ENCODE measurements at places on chromosomes 12 and 14.

- DNase-seq, result no peak
These were observed 140.4 kb downstream of the EFCAB11 start for GRCh38 chr14:89814126-89814525.

DNA sequence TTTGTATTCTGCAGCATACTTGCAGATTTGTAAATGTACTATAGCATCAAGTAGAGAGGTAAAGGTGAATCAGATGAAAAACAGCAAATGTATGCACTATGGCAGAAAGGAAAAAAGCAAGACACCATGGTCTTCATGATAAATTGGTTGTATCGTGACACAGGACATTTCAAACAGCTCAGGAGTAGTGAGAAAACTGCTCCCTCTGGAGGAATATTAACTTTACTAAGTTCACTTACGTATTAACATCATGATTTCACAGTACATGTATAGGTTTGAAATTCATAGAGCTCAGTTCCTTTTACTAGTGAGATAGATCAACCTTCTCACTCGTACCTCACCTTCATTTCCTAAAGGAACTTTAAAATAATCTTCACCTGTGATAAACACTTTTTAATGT lies 6.5 kb downstream of the MBIP start:
- no peak for DNase-seq

DNA sequence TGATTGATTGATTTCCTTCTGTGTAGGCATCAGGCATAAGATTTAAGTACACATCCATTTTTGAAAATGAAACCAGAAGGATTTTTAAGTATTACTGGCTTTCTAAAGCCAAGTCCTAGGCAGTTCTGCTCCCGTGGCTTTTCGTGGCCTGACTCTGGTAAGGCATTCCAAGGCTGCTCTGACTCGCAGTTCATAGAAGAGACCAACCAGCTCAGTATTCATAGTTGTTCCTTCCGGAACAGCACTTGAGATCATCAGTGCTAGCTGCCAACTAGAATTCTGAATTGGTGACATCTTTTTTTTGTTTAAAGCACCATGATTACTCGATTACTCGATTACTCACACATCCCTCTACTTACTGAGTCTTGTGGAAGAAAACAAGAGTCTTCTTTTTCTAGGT lies 25.9 kb downstream of the SUDS3 start:
- no peak for DNase-seq

DNA sequence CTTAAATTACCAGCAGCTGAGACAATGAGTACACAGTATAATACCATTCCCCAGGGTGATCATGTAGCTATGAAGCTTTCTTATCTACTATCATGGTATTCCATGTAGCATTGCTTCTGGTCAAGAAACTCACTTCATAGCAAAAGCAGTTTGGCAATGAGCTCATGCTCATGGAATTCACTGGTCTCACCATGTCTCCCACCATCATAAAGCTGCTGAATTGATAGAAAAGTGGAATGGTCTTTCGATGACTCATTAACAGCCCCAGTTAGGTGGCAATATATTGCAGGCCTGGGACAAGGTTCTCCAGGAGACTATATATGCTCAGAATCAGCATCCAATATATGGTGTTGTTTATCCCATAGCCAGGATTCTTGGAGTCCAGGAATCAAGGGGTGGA lies 553.7 kb downstream of the FOXG1 start:
- no peak for DNase-seq

DNA sequence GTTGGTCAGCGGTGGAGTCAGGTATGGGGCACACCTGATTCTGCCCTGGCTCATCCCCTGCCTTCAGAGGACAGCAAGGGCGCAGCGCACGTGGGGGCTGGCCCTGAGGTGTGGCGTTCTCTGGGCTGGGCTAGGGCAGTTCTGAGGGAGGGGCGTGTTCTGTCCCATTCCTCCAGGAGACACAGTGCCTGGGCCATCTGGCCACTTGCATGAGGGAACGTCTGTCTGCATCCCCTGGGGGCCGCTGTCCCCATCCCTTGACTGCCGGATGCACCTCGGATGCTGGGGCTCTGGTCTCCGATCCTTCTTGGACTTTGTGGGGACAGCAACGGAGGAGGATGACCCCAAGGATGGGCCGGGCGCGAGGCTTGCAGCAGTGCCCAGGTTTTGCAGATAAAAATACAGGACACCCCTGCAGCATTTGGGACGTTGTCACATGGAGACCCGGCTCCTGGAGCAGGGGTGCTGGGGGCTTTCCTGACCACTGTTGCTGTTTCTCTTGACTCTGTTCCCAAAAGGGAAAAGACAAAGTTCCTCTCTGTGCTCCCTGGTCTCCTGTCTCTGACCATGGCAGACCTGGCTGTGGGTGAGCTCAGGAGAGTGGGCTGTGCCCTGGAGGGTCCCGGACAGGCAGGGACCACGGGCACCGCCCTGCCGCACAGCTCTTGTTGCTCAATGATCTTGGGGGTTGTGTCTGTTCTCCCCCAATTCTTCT lies 6.9 kb downstream of the MTA1 start:
- DNase-seq, result no peak

- no peak for DNase-seq
These were observed 4.8 kb downstream of the CD163 start for GRCh38 chr12:7498809-7499208.

- DNase-seq, result no peak
These were observed 199.7 kb upstream of the HMGA2 start for GRCh38 chr12:65624554-65625086.

GRCh38 chr12:96824074-96824837 lies 82.8 kb upstream of the NEDD1 start:
- no peak for DNase-seq

GRCh38 chr12:74602881-74603672 lies 65.4 kb downstream of the ATXN7L3B start:
- no peak for DNase-seq

GRCh38 chr14:32727832-32728231 lies 210.8 kb upstream of the NPAS3 start:
- DNase-seq, result no peak

- DNase-seq, result no peak
These were observed 46.2 kb downstream of the DPF3 start for GRCh38 chr14:72847721-72848120.

- DNase-seq, result no peak
These were observed 165.9 kb downstream of the ETV6 start for GRCh38 chr12:11815397-11815796.

- peak; percentile 0 for DNase-seq
These were observed 17.0 kb downstream of the OR8S1 start for GRCh38 chr12:48542300-48542928.

DNA sequence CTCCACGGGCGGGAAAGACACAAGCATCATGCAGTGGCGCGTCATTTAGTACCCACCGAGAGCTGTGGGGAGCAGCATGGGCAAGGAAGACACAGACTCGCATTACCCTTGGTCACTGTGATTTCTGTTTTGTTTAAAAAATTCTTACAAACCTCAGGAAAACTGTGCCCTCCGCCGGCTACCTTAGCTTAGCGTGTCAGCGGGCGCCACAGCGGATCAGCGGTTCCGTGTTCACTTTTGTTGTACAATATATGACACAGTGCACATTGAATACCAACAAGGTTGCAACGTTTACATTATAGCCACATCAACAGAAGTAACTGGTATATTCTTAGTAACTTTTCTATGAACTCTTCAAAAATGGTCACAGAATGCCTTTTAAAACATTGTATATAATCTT lies 125.2 kb upstream of the EVL start:
- no peak for DNase-seq

- DNase-seq, result no peak
These were observed 40.5 kb upstream of the C14orf132 start for GRCh38 chr14:95998656-95999055.

GRCh38 chr14:73168274-73168673 lies 32.0 kb downstream of the PSEN1 start:
- peak; percentile 64 for DNase-seq

DNA sequence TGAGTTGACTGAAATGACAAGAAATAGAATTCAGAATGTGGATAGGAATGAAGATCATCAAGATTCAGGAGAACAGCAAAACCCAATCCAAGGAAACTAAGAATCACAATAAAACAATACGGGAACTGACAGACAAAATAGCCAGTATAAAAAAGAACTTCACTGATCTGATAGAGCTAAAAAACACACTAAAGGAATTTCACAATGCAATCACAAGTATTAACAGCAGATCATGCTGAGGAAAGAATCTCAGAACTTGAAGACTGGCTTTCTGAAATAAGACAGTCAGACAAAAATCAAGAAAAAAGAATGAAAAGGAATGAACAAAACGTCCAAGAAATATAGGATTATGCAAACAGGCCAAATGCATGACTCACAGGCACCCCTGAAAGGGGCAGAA lies 15.3 kb upstream of the OR5AU1 start:
- DNase-seq, result no peak

GRCh38 chr12:99920353-99920960 lies 64.3 kb downstream of the ANKS1B start:
- no peak for DNase-seq

- no peak for DNase-seq
These were observed 28.0 kb downstream of the PXN start for GRCh38 chr12:120237360-120238171.

- no peak for DNase-seq
These were observed 493 bp downstream of the NUMB start for GRCh38 chr14:73457924-73458182.

DNA sequence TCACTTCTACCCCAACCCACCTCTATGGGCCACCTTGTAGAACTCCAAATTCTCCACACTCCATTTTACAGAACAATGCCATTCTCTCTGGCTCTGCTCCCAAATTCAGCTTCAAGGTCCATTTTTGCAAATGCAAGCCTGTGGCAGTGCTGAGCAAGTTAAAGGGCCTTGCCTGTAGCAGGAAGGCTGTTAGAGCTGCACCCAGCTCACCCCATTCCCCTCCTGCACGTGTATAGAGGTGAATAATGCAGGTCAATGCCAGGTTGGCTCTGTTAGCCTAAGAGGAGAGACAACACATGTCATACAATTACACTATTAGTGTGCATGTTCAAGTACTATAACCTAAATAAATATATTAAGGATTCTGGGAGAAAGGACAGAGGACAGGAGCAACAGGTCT lies 120.4 kb downstream of the TBX5 start:
- no peak for DNase-seq

All from hypothalamus (tissue), 51 donors.